ENCODE measurements at places on chromosomes 7 and 10. TPM values are rescaled to one million over a fixed set of nuclear protein-coding genes. Genes with fewer than 3 reads are reported as not detected.
A peak's percentile ranks its signal among the peaks of the same experiment; 100 is the strongest.

- DNase-seq, result peak; percentile 44
These were observed 18.2 kb upstream of the TMEM248 start for GRCh38 chr7:66902844-66903180.

DNA sequence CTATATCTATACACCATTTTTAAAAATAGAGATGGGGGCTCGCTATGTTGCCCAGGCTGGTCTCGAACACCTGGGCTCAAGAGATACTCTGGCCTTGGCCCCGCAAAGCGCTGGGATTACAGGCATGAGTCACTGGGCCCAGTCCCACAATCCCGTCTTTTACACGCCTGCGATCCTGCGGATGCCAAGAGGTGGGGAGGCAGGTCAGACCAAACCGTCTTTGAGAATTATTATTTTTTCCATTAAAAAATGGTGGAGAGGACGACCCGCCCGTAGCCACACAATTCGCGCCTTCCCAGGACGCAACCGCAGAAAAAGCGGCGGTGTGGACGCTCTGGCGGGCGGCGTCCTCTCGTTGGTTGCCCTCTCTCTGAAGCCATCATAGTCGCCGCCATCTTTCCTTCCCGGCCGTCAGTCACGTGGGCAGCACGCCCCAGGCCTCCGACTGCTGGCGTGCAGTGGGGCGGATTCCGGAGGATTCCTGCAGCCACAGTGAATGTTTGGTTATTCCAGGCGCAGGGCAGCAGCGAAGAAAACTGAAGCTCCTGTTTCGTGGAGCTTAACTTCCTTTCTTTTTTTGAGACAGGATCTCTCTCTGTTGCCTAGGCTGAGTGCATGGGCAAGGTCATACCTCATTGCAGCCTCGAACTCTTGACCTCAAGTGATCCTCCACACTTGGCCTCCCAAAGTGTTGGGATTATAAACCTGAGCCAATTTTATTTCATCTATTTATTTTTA, 9.9 kb upstream of the EPHB4 start:
- peak; percentile 97 for DNase-seq

Gene SH2B2
- total RNA-seq, result 1.6 TPM

DNA sequence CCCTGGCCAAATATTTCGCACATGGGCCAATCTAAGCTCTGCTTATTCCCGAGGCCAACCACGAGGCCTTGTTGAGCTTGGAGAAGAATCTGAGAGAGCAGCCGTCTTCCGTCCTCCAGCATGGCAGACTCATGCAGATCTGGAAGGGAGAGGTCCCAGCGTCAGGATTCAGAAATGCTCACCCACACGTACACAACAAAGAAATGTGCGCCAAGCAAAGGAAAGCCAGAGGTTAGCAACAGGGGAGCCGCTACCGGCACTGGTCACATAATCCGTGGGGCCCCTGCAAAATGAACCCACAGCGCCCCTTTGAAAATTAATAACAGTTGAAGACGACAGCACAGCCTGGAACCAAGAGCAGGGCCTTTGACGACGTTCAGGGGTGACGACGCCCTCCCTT, 25.4 kb upstream of the PRKAG2 start:
- no peak for DNase-seq

DNA sequence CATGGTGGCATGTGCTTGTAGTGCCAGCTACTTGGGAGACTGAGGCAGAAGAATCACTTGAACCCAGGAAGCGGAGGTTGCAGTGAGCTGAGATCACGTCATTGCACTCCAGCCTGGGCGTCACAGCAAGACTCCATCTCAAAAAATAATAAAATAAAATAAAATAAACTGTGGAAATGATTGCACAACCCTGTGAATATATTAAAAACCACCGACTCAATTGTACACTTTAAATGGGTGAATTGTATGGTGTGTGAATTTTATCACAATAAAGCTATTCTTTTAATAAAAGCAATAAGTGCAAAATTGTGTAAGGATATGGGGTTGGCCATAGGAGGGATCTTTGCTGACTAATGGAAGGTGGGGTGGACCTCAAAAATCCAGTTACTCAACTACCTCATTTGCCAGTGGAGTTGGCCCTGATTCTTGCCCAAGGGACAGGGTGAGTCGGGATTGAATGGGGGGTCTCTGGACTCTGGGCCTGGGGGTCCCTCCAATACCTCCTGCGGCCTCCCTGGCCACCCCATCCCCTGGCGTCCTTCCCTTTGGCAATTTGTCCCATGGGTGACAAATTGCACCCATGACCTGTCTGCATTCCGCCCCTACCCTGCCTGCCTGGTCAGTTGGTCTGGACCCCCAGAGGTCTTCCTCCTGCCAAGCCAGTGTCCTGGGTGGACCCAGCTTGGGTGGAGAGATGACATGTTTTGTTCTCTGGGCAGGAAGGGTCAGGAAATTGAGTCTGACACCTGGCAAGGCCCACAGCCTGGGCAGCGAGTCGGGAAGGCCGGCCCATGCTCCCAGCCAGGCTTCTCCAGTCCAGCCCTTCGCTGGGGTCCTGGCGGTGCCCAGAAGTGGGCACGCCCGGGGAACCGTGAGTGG, 61.7 kb upstream of the ELN start:
- DNase-seq, result no peak

Gene TUBAL3
- 0.66 TPM for total RNA-seq

DNA sequence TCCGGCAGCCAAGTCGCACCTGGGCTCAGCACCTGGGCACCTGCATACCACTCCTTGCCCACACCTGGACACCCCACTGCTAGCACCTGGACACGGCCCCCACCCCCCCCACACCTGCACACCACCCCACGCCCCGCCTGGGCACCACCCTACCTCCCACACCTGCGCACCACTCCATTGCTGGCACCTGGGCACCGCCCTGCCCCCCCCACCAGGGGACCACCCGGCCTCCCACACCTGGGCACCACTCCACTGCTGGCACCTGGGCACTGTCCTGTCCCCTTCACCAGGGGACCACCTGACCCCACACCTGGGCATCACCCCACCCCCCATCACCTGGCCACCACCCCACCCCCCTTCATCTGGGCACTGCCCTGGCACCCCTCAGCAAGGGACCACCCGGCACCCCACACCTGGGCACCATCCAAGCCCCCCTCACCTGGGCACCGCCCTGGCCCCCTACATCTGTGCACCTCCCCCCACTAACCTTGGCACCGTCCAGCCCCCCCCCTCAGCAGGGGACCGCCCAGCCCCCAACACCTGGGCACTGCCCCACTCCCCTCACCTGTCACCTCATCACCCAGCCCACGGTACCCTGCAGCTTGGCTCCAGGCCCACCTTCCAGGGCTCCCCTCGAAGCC, 33.8 kb upstream of the RNF32 start:
- DNase-seq, result peak; percentile 69

Gene INMT
- 105 TPM for total RNA-seq

- DNase-seq, result no peak
These were observed 73.8 kb downstream of the CREM start for GRCh38 chr10:35200487-35200886.

DNA sequence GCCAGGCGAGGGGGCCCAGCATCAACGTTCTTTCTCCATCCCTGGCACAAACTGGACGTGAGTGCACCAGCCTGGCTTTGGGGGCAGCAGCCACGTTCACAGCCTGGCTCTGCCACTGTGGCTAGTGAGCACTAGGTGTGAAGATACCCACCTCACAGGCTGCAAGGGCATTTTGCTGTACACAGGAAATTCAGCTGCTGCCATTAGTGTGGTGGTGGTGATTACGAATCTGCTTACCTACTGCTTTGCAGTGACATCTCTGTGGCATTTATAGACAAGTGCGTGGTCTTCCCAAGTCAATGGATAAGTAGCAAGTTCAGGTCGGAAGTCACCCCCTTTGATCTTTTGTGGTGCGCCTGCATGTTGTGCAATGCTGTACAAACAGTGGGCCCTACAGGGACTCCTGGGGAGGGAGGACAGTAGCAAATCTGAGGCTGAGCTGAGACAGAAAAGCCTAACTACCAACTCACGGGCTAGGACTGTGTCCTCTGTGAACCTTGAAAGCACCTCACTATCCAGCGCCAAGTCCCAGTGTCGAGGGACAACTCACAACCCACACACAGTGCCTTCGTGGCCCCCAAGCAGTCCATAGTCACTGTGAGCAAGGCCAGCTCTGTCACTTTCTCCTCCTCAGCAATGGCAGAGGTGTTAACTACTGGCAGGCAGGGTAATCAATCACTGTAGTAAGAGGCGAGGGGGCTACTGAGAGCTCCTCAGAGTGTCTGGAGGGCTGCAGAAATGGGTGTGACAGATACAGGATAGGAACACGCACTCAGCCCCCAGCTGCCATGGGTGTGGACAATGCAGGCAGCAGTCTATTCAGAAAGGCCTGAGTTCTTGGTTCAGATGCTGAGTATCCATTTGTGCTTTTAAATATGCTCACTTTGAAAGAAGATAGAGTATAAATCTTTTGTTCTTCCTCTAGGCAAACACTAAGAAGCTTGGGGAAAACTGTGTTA, 17.0 kb upstream of the MMP21 start:
- DNase-seq, result no peak
